ENCODE measurements at places on chromosomes 2 and 18. TPM values are rescaled to one million over a fixed set of nuclear protein-coding genes. Genes with fewer than 3 reads are reported as not detected.
A peak's percentile ranks its signal among the peaks of the same experiment; 100 is the strongest.

GRCh38 chr18:11654736-11655605 lies 34.1 kb upstream of the GNAL start:
- no peak overlapping the region for H3K27ac ChIP-seq
- no peaks in the 10 kb centered on the region for H3K36me3 ChIP-seq
- H3K27me3 ChIP-seq: peaks cover 12% of the 10 kb centered on the region
- no peaks in the 10 kb centered on the region for H3K4me1 ChIP-seq
- H3K4me3 ChIP-seq: no peak overlapping the region
- peak; percentile 91 for DNase-seq

NTSR2 gene
- total RNA-seq: not detected

DNA sequence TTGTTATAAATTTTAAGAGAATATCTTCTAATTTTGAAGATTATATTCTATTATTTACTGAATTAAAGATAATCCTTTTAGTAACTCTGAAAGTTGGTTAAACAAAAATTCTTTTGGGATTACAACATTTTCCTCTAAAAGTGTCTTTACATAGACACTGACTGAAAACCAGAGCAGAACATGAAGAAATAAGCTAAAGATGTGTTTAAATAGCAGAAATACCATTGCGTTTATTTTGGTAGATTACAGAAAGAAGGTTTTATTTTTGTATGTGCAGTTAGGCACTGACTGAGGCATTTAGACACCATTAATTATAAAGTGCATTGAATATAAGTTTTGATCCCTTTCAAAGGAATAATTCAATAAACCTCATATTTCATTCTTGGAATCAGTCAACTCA lies 13.5 kb upstream of the NPC1 start:
- no peak overlapping the region for H3K27ac ChIP-seq
- peaks cover 4% of the 10 kb centered on the region for H3K4me1 ChIP-seq
- H3K27me3 ChIP-seq: no peaks in the 10 kb centered on the region
- no peak for DNase-seq
- no peak overlapping the region for H3K4me3 ChIP-seq

LRP2 gene
- total RNA-seq: not detected

GRCh38 chr2:128306931-128307460 lies 11.7 kb downstream of the HS6ST1 start:
- peaks cover 29% of the 10 kb centered on the region for H3K4me1 ChIP-seq
- H3K27me3 ChIP-seq: no peaks in the 10 kb centered on the region
- peak overlapping the region; percentile 95 for H3K27ac ChIP-seq
- no peaks in the 10 kb centered on the region for H3K36me3 ChIP-seq

All from osteoblast (primary cell).